Ecto neural progenitor cell (in vitro differentiated cells): ENCODE measurements at places on chromosomes 4 and X.

- no peak for DNase-seq
Observed at GRCh38 chr4:89586318-89586717, 250.6 kb downstream of the SNCA start.

DNA sequence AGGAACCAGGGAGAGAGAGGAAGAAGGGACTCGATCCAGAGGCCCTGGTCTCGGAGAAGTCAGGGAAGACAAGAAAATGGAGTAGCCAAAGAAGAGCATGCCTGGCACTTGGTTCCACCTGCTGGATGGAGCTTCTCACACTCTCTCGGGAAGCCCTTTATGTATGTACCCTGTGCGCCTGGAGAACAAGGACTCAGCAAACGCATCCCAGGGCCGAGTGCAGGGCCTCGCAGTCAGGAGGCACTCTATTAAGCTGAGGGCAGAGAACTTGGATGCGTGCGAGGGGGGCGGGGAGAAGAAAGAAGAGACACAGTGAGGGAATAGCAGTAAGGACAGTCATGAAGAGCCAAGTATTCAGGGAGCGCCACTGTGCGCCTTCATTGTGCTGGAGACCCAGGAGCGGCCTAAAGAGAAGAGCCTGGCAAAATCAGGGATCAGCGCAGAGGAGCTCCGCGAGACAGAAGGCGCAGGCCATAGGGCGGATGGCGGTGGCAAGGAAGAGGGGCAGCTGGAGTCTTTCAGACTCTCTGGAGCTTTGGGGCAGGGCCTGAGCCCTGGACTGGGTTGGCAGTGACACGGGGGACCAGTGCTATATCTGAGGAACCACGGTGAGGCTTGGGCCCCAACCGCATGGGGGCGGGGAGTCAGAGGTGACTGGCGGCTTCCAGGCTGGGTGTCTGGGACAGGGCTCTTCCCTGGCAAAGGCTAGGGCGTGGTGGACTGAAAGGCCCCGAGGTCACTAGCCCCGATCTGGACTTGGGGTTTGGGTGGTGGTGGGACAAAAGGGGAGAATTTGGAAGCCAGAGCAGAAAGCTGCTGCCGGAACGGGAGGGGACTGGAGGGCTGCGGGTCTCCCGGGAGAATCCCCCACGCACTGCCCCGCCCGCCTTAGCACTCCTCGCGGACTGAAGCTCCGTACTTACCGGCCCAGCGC is 1.9 kb upstream of the SEPTIN6 start:
- peak; percentile 49 for DNase-seq

DNA sequence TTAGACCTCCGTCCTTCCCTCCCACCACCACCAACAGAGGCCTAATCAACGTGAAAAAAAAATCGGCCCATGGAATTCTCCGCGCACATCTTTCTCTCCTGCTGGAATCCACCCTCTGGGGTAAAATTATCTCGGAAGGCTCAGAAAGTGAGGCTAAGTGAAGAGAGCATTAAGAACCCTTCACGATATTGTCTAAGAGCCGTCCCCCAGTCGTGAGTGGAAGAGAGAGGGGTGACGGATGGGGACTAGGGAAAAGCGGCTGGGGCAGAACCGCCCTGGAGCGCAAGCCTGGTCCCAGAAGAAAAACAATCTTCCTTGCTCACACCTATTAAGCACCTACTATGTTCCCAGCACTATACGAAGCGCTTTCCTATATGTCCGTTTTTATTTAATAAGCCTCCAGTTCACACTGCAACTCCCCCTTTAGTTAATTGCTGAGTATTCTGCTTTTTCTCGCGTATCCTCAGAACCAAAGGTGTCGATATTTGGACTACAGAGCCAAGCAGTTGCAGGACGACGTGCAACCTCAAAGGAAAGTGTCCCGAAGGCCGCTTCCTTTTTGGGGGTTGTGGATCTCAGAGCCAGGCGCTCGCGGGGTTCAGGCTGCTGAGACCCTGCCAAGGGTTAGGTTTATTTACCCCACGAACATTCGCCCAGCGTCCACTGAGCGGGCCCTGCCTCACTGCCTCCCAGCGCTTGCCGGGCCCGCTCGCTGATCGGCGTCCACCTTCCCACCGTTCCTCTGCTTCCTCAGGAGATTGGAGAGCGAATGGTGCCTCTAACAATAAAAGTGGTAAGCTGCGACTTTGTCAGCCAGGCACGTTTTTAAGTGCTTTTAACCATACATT is 889 bp downstream of the MGARP start:
- DNase-seq: peak; percentile 64

DNA sequence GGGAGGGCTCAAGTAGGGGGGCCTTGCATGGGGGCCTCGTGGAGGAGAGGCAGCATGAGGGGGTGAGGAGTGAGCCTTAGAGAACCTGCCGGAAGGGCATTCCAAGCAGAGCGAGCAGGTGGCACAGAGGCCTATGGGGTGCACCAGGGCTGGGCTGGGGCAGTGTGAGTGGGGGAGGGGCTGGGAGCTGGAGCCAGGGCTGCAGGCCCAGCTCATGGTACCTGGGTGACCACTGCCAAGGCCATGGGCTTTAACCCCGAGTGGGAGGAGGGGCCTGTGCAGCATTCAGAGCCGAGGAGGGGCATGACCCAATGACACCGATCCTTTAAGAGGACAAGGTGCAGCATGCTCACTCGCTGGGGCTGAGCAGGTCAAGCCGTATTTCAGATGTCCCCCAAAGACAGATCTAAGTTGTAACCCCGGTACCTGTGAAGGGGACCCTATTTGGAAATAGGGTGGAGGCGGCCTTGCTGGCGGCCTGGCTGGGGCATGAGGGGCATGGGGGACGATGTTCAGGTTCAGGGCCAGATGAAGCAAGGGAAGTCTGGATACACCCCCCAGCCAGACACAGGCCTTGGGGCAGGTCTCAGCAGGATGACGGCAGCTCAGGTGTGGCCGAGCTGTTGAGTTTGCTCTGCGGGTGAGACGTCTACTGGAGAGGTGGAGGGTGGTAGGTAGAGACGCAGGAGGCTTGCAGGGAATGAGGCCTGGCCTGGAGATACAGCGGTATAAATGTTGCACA is 137.0 kb downstream of the CPZ start:
- DNase-seq: no peak

- peak; percentile 35 for DNase-seq
Observed at GRCh38 chr4:8915201-8916200, 43.9 kb upstream of the HMX1 start.

- DNase-seq: no peak
Observed at GRCh38 chr4:152634110-152634760, 45.6 kb downstream of the TMEM154 start.

DNA sequence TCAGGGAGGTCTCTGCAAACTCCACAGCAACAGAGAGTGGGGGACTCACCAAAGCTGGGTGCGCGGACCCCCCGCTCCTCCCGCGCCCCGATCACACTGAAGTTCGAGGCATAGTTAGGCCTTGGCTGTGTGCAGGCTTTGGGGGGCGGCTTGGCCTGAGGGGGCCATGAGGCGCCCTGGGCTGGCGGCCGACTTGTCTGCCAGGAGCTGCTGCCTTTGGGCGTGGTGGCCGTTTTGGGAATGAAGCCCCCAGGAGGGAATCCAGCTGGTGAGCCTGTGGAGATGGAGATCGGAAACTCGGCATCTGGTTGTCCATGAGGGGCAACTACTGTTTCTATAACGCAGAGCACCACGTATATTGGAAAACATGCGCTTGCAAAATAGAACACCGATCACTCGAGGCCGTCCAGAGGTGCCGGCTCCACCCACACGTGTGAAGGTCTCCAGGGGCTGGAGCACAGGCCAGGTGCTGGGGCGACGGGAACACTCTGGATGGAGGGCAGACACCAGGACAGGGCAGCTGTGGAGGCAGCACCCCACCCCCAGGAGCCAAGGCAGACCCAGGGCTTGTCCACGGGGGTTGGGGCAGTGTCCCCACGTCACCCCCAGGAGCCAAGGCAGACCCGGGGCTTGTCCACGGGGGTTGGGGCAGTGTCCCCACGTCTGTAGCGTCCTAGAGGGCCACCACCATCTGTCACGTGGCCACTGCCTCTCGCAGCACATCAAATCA is 25.9 kb upstream of the CPLX1 start:
- DNase-seq: no peak

- DNase-seq: no peak
Observed at GRCh38 chr4:165331359-165331758, 3.9 kb downstream of the MSMO1 start.

- no peak for DNase-seq
Observed at GRCh38 chrX:14943962-14944361, 70.7 kb downstream of the MOSPD2 start.

DNA sequence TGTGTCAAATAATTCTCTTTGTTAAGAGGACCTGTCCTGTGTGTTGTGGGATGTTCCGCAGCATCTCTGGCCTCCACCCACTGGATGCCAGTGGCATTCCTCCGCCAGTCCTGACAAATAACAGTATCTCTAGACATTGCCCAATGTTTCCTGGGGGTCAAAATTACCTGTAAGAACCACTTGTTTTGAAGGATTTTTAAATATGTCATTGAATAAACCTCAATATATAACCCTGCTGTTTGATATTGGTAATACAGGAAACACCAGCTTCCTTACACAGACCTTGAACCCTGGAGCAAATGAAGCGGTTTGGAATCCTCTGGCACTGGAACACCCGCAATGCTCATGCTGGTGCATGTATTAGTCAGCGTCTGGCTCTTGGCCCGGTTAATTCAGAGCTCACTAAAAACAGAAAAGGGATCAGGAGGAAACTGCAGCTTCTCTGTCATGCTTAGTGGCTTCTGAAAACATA is 101.3 kb downstream of the TBL1X start:
- DNase-seq: no peak

- no peak for DNase-seq
Observed at GRCh38 chr4:127686658-127687057, 43.5 kb upstream of the SLC25A31 start.
